Stimulated activated CD4-positive, alpha-beta T cell treated with anti-CD3 and anti-CD28 coated beads, Interleukin-4, amount 100 ng/mL, for 48 hours (primary cell): ENCODE measurements at places on chromosomes 13 and 19.
A peak's percentile ranks its signal among the peaks of the same experiment; 100 is the strongest.

GRCh38 chr13:92074658-92075057 is 676.2 kb downstream of the GPC5 start:
- no peak for DNase-seq

GRCh38 chr13:90751026-90751425 is 596.5 kb upstream of the MIR17HG start:
- DNase-seq = no peak

- no peak for DNase-seq
These were observed 213.5 kb upstream of the UBL3 start for GRCh38 chr13:30063892-30064291.

GRCh38 chr19:3047496-3048189 is 14.7 kb downstream of the TLE5 start:
- peak; percentile 47 for DNase-seq

GRCh38 chr13:107457686-107458085 is 757.6 kb downstream of the LIG4 start:
- no peak for DNase-seq

DNA sequence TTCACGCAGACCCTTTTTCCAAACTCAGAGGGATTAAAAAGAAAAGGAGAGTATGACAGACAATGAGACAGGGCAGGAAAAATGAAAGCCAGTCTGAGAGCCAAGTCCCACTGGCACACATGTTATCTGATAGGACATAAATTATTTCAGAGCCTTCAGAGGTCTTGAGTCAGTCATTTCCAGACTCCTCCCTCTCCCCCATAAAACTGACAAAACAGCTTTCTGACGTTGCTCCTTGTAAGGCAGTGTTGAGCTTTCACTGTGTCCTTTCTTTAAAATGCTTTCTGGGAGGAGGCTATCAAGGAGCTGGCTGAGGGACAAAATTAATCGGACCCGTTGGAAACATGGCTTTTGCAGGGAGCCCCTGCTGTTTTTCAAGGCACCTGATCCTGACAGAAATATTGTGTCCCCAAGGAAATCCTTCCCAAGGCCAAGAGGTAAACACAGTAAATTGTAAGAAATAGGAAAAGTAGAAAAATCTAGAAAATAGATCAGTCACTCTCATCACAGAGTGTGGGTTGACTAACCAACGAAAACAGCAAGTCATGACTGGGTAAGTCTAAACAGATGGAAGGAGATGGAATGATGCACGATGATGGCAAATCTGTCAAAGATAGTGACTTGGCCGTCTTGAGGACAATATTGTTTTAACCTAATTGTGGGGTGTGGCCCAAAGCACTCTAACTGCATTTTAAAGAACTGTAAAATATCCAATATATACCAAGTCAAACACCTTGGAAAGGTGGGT is 89.7 kb downstream of the DCT start:
- DNase-seq = no peak

DNA sequence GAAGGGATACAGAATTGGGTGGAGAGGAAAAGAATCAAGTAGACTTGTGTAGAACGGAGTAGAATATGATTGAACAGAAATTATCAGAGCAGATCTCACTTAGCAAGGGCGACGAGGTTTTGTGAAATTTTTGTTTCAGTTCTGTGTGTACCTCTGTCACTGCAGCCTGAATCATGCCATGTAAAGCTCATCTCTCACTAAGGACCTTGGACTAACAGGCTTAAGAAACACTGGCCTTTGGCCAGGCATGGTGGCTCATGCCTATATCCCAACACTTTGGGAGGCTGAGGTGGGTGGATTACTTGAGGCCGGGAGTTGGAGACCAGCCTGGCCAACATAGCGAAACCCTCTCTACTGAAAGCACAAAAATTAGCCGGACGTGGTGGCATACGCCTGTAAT is 62.6 kb downstream of the MYH14 start:
- no peak for DNase-seq

DNA sequence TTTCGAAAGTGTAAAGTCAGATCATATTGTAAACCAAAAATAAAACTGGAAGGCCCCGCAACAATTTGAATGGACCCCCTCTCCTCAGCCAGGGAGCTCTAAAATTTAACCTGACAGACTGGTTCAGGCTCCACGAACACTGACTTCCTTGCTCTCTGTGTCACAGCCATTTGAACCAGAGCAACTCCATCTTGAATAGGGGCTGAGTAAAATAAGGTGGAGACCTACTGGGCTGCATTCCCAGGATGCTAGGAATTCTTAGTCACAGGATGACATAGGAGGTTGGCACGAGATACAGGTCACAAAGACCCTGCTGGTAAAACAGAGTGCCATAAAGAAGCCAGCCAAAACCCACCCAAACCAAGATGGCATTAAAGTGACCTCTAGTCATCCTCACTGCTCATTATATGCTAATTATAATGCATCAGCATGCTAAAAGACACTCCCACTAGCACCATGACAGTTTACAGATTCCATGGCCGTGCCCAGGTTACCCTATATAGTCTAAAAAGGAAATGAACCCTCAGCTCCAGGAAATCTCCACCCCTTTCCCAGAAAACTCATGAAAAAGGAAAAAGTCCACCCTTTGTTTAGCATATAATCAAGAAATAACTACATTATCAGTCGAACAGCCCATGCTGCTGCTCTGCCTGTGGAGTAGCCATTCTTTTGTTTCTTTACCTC is 43.1 kb downstream of the RFXAP start:
- no peak for DNase-seq

DNA sequence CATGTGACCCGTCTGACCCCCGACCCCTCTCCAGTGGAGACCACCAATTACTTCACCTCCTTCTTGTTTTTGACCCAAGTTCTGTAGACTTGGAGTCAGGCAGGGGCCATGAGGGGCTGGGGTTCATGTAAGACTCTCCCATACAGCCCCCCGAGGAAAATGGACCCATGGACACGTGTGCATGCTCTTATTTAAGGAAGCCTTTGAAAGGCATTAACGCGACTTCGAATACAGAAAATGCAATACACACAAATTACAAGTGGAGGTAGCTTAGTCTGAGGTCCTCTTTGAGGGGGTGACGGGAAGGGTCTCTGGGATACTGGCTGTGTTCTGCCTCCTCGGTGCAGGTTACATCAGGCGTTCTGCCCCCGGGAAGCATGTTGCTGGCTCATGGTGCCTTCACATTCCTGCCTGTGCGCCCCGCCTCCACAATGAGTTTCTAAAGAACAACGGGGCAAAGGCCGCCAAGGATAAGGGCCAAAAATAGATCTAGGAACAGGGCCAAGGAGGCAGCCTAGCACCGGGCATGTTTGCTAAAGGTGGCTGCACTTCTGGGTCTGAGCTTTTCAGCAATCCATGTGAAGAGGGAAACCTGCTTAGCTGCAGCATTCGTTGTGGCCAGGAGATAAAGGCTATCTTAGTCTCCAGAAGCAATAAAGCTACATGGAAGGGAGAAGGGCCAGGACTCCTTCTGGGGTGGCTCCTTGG is 54.5 kb downstream of the RAB20 start:
- DNase-seq = no peak

DNA sequence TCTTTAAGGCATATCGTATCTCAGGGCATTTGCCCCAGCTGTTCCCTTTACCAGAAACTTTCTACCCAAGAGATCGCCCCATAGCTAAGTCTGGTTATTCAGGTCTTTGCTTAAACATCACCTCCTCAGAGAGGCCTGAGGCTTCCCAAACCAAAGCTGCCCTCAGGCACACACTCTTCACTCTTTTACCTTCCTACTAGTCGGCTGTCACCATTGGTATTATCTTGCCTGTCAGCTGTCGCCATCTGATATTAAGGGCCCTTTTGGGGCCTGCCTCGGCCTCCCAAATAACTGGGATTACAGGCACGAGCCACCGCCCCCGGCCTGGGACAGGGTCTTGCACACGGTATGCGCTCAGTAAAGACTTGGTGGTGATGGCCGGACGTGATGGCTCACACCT is 1.0 kb downstream of the GADD45GIP1 start:
- no peak for DNase-seq

- DNase-seq = no peak
These were observed 31.5 kb downstream of the CCDC8 start for GRCh38 chr19:46381756-46382345.

- no peak for DNase-seq
These were observed 1752.2 kb upstream of the PCDH20 start for GRCh38 chr13:63167699-63168337.

GRCh38 chr13:41742917-41743552 is 217.9 kb downstream of the VWA8 start:
- no peak for DNase-seq

- peak; percentile 59 for DNase-seq
These were observed 10.2 kb downstream of the DHRS12 start for GRCh38 chr13:51793570-51794271.

- DNase-seq = no peak
These were observed 94.5 kb downstream of the RAP2A start for GRCh38 chr13:97528518-97528917.

DNA sequence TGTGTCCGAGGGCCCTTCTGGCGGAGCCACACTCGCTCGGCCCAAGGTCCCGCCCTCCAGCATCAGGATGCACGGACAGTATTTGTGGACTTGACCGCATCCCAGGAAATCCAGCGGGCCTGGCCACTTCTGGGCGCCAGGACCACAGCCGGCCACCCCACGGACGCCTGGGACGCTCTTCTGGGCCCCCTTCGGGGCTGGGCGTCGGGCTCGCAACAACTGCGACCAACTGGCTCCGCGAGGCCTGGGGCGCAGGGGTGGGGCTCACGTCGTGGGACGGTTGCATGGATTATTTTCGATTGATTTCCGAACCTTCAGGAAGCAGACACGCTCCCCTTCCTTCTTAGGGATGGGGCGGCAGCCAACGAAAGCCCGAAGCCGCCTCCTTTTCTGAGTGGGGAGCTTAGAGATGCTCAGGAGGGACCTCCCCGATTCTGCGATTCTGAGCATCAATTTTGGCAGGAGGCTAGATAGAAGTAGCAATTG is 521 bp upstream of the NUP58 start:
- DNase-seq = no peak

- DNase-seq = no peak
These were observed 471.4 kb downstream of the LIG4 start for GRCh38 chr13:107743983-107744382.

DNA sequence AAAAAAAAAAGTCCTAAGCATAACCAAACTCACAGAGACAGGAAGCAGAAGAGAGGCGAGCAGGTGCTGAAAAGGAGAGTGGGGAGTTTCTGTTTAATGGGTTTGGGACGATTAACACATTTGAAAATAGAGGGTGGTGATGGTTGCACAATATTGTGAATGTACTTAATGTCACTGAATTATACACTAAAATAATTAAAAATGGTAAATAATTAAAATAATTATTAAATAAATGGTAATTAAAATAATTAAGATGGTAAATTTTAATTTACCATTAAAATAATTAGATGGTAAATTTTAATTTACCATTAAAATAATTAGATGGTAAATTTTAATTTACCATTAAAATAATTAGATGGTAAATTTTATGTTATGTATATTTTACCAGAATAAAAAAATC is 74.8 kb upstream of the XPO4 start:
- no peak for DNase-seq

DNA sequence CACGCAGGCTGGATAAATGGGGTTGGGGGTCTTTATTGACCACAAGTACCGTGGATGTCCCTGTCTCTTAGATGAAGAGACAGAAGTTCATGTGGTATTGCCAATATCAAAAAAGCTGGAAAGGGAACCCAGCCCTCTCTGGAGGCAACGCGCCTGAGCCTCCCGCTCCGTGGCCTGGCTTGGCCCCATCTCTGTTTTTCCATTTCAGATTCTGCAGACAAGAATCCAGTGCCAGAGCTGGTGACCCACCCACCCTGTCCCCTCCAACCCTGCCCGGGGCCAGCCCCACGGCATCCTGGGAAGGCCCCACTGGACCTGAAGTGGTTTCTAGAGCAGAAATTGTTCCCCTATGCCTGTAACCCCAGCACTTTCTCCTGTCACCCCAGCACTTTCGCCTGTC is 57.7 kb downstream of the PTPRS start:
- no peak for DNase-seq

DNA sequence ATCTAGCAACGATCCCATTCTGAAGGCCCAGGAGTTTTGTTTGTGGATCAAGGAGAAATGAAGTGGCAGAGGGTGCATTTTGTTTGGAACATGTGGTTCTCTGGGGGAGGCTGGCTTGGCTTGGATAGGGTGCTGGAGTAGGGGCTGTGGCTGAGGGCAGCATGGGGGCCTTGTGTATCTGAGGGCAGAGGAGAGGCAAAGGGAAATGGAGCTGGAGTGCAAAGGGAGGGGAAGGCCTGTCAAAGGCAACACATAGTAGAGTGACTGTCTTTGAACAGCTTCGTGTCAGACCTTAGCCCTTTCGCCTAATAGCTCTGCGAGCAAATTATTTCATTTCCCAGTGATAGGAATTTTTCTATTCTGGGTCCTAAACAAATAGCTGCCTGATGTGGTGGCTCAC is 187.2 kb downstream of the KCNRG start:
- no peak for DNase-seq

GRCh38 chr19:24140591-24140990 is 53.6 kb downstream of the ZNF254 start:
- no peak for DNase-seq

DNA sequence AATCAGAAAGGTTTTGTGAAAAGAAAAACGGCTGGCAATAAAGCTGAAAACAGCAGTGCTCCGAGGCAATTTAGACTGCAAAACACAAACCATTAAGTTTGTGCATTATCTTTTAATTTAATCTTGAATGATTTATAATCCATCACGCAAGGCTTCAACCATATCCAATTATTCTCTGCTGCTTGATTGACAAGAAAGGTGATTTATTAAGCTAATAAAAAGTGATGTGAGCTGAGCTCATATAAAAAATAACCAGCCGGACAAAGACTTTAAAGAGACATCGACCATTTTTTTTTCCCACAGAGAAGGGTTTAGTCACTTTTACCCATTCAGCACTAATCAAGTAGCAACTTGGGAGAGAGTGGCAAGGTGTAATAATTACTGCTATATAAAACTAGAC is 33.6 kb downstream of the TSHZ3 start:
- DNase-seq = no peak

- DNase-seq = no peak
These were observed 92.6 kb upstream of the MCF2L start for GRCh38 chr13:112876305-112877000.

GRCh38 chr19:1240925-1241324 is 626 bp upstream of the ATP5F1D start:
- DNase-seq = no peak

- DNase-seq = no peak
These were observed 22.8 kb upstream of the GAS6 start for GRCh38 chr13:113886561-113887112.

DNA sequence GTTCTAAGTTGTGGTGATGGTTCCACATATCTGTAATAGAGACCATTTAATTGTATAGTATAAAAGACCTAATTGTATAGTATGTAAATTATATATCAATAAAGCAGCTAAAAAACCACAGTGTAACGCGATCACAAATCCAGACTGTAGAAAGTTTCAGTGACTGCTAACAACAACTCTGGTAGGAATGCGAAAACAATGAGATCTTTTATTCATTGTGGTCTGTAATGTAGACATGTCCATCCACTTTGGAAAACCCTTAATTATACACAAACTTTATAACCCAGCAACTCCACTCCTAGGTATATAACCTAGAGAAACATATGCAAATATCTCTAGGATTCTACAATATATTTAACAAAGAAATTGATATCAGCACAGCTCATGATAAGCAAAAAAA is 549.5 kb downstream of the SLITRK1 start:
- no peak for DNase-seq
